ENCODE measurements at places on chromosomes 5 and 9.

GRCh38 chr9:98121058-98121457, 2.0 kb upstream of the TRIM14 start:
- no peak for DNase-seq

DNA sequence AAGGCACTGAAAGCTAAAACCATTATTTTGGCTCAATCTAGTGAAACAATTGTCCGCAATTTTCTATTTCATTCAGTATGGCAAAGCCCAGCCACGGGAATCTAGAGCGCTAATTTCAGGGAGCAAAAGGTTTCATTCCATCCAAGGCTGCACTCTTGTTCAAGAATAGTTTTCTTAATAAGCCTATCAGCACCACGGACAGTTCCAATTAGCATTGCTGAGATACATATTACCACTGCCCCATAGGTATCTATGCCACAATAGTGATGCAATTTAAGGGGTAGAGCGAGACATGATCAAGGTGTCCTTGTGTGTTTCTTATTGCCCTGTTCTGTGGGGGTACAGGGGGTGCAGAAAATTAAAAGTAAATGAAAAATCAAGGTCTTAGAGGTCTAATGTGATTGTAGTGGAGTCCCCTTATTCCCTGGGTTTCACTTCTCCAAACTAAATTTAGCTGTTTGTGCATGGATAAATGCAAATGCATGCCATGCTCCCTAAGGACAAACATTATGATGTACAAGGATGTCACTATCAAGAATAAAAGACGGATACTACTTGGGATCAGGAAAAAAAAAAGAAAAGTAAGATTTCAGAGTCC, 45.5 kb downstream of the SPOCK1 start:
- peak; percentile 42 for DNase-seq

DNA sequence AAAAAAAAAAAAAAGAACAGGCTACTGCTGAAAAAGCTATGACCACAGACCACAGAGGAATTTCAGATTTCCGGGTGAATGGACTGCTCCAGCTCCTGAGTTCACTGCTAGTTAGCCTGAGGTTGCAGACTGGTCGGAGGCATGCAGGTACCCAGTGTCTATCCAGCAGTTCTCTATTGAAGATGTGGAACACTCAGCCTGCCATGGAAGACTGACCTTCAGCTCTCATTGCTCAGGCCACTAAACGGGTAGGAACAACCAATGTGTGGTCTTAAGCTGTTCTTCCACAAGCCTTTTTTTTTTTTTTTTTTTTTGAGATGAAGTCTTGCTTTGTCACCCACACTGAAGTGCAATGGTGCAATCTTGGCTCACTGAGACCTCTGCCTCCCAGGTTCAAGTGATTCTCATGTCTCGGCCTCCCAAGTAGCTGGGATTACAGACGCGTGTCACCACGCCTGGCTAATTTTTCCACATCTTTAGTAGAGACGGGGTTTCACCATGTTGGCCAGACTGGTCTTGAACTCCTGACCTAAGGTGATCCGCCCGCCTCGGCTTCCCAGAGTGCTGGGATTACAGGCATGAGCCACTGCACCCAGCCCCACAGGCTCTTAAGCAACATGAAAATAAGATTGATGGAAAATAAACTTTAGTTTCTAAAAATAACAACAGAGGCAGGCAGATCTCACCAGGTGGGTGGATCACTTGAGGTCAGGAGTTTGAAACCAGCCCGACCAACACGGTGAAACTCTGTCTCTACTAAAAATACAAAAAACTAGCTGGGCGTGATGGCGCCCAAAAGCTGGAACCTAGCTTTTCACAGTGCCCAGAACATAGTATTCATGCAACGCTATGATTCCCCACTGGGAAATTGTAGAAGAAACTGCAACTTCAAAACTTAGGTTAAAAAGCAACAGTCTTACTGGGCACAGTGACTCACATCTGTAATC, 20.0 kb upstream of the NPM1 start:
- no peak for DNase-seq

DNA sequence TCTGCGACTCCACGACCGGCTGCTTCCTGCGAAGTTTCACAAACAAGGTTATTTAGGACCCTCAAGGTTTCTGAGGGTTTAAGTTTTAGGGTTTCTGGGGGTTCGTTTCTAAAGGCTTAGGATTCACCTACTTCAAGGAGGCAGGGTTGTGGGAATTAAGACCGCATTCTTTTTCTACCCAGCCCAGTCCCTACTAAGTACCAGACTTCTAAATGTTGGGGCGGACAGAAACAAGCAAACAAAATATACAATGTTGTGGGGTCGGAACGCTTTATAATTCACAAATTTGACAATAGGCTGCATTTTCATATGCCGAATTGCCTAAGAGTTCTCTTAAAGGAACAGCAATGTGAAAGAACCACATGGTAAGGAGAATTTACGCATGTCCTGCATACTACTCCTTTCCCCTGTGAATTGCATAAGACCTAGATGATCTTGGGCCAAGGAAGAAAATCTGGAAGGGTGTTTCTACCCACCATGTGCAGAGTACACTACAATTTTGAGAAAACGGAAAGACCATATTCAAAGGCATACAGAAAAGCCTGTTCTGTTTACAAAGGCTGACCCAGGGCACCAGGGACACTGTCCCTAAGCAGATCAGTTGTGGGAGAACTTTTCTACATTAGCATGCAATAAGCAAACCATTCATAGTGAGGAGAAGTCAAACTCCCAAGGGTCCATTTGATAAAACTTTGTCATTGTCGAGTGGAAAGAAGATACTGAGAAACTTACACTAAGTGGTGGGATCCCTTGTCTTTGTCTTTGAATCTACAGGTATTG, 457.3 kb downstream of the RAB3C start:
- no peak for DNase-seq

- no peak for DNase-seq
Measured at GRCh38 chr5:113234546-113234945, 200.2 kb downstream of the TSSK1B start.

- no peak for DNase-seq
Measured at GRCh38 chr5:64299805-64300204, 134.2 kb downstream of the RNF180 start.

- no peak for DNase-seq
Measured at GRCh38 chr5:176337913-176338312, 23.7 kb downstream of the KIAA1191 start.

DNA sequence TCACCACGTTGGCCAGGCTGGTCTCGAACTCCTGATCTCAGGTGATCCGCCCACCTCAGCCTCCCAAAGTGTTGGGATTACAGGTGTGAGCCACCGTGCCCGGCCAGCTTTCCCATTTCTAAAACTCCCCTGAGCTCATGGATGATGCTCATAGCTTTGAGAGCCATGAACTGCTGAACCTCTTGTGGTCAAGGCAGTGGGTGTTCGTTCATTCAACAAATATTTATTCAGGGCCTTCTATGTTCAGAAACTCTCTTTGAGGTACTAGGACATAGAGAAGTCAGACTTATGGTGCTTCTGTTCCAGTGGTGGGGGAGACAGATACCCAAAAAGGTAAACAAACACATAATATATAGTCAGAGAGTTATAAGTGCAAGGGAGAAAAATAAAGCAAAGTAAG, 2.7 kb downstream of the BSPRY start:
- DNase-seq: no peak

GRCh38 chr5:134071614-134072207, 42.8 kb upstream of the TCF7 start:
- no peak for DNase-seq

GRCh38 chr5:129945774-129946270, 41.6 kb downstream of the CHSY3 start:
- DNase-seq: no peak

- no peak for DNase-seq
Measured at GRCh38 chr5:74632947-74633356, 7.6 kb downstream of the ENC1 start.

DNA sequence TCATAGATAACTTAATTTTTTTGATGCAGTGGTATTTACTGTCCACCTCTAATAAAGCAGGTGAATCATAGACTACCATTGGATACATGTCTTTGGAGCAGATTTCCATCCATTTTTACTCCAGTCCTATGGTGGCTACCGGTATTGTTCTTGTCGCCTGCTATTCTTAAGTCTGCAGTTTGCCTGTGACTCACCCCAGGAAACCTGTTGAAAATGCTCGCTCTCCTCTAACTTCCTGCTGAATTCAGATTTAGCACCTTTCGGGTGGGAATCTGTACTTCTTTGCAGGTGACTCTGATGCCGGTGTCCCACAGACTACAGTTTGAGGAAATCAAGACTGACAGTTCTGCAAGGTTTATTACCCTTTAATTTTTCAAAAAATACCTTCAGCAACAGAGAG, 58.8 kb upstream of the DHFR start:
- DNase-seq: no peak

- no peak for DNase-seq
Measured at GRCh38 chr5:123429993-123430392, 6.8 kb upstream of the CEP120 start.

DNA sequence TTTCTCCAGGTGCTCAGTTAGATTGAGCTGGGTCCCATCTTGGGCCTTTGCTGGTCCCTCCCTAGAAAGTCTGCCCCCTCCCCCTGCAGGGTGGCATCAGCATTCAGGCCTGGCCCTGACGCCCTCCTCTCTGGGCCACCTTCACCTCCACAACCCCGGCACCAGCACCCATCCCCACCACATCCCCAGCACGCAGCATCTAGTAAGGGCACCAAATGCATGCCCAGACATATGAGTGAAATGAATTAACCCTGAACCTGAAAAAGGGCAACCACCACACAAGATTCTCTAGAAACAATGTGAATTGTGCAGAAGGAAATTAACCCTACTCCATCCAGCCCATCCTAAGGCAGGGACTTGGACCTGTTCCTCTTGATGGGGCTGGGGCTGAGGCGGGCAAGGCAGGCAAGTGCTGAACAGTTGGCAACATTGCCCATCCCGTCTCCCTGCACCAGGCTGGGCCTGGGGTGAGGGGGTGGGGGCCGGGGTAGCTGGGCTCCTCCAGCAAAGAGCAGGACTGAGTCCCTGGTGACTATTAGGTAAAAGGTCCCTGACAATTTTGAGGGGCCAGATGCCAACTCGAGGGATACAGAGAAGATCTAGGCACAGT, 125.9 kb downstream of the KCNIP1 start:
- DNase-seq: no peak

DNA sequence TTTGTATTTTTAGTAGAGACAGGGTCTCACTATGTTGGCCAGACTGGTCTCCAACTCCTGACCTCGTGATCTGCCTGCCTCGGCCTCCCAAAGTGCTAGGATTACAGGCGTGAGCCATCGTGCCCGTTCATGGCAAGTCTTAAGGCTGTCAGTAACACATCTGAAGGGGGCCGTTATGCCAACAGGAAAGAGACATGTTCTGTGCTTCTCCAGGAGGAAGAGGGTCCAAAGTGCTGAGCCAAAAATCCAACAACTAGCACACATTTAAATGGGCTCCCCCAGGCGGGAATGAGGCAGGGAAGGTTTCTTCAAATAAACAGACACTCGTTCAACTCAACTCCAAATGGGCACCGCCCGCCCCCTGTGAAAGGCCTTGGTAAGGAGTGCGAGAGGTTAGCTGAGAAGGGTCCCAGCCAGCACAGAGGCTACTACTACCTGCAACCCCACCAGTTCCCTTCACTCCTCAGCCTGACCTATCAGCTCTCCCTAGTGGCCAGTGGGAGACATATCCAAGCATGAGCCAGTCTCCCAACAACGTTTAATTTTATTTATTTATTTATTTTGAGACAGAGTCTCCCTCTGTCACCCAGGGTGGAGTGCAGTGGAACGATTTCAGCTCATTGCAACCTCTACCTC, 84.1 kb upstream of the DMRT1 start:
- DNase-seq: no peak

- no peak for DNase-seq
Measured at GRCh38 chr9:100229136-100229535, 123.6 kb downstream of the TEX10 start.

DNA sequence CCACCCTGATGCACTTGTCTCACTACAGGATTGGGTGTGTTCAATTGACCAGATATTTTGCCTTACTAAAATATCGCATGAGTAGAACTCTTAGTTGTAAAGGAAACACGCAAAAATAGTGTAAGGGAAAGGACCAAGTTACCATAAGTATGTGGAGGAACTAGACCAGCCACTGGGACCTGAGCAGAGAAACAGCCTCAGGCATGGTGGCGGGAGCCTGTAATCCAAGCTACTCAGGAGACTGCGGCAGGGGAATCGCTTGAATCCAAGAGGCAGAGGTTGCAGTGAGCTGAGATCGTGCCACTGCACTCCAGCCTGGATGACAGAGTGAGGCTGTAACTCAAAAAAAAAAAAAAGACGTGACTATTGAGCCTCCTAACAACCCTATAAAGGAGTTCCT, 117.9 kb upstream of the SPATA31C2 start:
- DNase-seq: no peak

DNA sequence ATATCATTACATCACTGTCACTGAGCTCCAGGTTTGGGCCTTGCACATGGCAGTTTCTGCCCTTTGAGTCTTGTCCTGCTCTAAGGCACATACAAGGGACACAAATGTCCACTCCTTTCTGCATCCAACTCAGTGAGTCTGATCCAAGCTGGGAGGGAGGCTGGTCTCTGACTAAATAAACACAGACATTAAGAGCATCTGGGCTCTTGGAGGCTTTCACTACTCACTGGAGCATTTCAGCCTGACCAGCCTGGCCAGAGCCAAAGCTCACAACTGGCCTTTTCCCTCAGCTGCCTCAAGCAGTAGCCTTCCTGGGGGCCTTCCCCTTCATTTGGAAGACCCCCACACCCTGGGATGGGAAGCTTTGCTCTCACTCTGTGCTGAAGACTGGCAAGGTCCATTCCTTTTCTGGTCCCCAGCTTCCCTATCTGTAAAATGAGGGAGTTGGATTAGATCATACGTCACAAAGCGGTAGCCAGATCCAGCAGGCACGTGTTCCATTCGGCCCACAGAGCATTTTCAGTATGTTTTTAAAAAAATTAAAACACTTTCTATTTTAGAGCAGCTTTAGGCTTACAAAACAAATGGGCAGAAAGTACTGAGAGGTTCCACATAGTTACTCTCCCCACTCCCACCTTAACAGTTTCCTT, 58.6 kb upstream of the XPA start:
- DNase-seq: no peak

DNA sequence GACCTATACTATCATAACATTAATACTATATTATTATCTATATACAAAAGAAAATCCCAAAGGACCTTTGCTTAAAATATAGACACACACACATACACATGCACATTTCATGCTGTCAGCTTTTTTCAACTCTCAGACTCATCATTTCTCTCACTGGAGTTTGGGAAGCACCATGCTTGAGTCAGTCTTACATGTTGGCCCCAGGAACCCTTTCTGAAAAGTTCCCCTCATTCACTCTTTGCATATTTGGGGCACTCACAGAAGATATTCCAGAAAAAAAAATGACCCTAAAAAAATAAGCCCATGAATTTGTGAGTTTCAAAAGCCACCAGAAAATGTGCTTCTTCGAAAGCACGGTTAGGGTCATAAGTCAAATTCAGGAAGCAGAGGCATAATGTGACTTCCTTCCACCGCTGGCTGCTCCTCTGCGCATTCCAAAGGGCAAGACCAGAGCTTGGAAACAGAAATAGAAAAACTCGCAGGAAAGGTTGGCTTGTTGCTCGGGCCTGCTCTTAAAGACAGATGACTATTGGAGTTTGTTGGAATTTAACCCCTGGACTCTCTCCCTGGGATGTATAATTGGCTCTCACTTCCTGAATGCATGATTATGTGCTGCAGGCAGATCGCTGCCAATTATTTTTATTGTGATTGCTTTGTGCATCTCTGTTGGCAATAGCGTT, 129.7 kb upstream of the IQGAP2 start:
- DNase-seq: no peak
